ENCODE measurements at places on chromosomes 12 and 14. TPM values are rescaled to one million over a fixed set of nuclear protein-coding genes. Genes with fewer than 3 reads are reported as not detected.

MON2 gene
- 49.7 TPM for total RNA-seq

IFNG-AS1 gene
- total RNA-seq = not detected

FAM90A1 gene
- total RNA-seq = 0.41 TPM

SERPINA1 gene
- 1.6 TPM for total RNA-seq

RFLNA gene
- 7.7 TPM for total RNA-seq

SMIM41 gene
- total RNA-seq = not detected

TBX5 gene
- total RNA-seq = not detected

GPX2 gene
- not detected for total RNA-seq

ENDOU gene
- total RNA-seq = not detected

MAP3K9 gene
- total RNA-seq = 11.4 TPM

RASSF8 gene
- 19.2 TPM for total RNA-seq

WIF1 gene
- total RNA-seq = 0.41 TPM

TBC1D30 gene
- total RNA-seq = 59.1 TPM

RNASE7 gene
- not detected for total RNA-seq

BRI3BP gene
- total RNA-seq = 21.6 TPM

TSHR gene
- 0.41 TPM for total RNA-seq

FAM186B gene
- total RNA-seq = 0.41 TPM

ANKS1B gene
- 329 TPM for total RNA-seq

WNT5B gene
- total RNA-seq = 22.0 TPM
